Activated T-helper 1 cell treated with anti-CD3 and anti-CD28 coated beads, Interleukin-12 subunit alpha, Interleukin-12 subunit beta, Interleukin-2, Interleukin-4 antibody, amounts not matched to agents 30 ng/mL and 10 ng/mL and 1 ng/mL, durations not matched to agents 14 hours and 24 hours and 36 hours (primary cell): ENCODE measurements at places on chromosomes 7 and 10. TPM values are rescaled to one million over a fixed set of nuclear protein-coding genes. Genes with fewer than 3 reads are reported as not detected.
A peak's percentile ranks its signal among the peaks of the same experiment; 100 is the strongest.

FOXI2 gene
- not detected in 2 replicates for total RNA-seq

GRCh38 chr7:92732316-92733036 lies 103.9 kb downstream of the CDK6 start:
- H3K4me1 ChIP-seq, result peaks cover 80% of the 10 kb centered on the region
- peak overlapping the region; percentile 92 for H3K27ac ChIP-seq
- DNase-seq, result no peak
- no peaks in the 10 kb centered on the region for H3K27me3 ChIP-seq
- H3K4me3 ChIP-seq, result no peak overlapping the region

- H3K4me3 ChIP-seq, result peak overlapping the region; percentile 56
- no peak for DNase-seq
- H3K27me3 ChIP-seq, result peaks cover 32% of the 10 kb centered on the region
- peaks cover 4% of the 10 kb centered on the region for H3K4me1 ChIP-seq
- peaks cover 2% of the 10 kb centered on the region for H3K36me3 ChIP-seq
- H3K27ac ChIP-seq, result no peak overlapping the region
These were observed 731.1 kb downstream of the ZWINT start for GRCh38 chr10:55629793-55630490.

MARVELD1 gene
- 3.0 and 3.4 TPM in 2 replicates for total RNA-seq

DNA sequence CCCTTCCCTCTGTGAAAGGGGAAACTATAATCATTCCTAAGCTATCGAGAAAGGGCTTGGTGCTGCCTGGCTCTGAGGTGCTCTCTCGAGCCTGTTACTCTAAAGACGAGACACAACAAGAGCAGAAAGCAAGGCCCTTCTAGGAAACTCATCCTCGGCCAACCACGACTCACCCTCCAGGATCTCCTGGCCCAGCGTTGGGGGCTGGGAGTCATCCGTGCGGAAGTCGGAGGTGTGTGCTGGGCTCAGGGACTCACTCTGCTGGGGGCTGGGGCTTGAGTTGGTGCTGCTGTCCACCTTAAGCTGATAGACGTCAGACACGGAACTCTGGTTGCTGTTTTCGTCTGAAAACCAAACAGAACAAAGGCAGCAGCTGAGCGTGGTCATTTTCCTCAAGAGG lies 17.6 kb upstream of the BAZ1B start:
- peaks cover 5% of the 10 kb centered on the region for H3K4me1 ChIP-seq
- H3K27ac ChIP-seq, result no peak overlapping the region
- no peak overlapping the region for H3K4me3 ChIP-seq
- H3K27me3 ChIP-seq, result no peaks in the 10 kb centered on the region

DNA sequence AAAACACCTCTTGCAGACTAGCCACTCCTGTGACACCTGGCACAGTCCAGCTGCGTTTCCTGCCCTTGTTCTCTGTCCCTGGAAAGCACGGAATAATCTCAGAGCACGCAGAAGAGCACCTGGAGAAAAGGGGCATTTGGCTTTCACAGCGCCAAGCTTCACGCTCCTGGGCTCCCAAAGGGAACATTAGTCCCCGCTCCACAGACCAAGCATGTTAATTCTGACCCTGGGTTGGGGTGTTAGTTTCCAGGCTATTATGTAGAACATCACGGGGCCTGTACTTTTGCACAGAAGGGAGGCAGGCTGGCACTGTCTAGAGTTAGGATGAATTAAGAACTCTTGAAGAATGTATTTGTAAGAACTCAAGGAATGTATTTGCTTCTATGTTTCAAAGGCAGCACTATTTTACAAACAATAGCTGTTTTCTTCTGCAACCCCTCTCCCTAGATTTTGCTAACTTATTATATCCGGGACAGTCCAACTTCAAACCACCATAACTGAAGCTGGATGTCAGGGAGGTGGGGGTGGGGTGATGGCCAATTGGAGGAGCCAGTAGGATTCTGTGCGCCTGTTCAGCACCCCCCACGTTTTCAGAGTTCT lies 62.2 kb upstream of the TRIM8 start:
- DNase-seq, result no peak
- no peaks in the 10 kb centered on the region for H3K36me3 ChIP-seq
- no peak overlapping the region for H3K4me3 ChIP-seq
- H3K4me1 ChIP-seq, result peaks cover 19% of the 10 kb centered on the region

DNA sequence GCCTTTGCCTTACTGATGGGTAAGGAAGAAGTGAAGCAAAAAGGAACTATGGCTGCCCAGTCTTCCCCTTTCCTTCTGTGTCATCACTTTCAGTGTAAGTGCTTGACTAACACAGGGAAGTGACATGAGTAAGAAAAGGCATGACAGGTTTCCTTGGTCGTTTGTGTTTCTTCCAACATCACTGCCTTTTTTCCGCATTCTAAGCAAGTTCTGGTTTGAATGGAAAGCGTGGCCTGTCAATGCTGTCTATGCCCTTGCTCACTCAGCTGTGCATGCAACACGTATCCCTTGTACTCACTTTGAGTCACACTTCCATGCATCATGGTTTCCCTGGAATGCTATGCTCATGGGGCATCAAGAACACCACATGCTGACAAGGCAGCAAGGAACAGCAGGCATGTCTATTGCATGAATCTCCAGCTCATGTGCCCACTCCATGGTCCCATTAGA lies 111.8 kb downstream of the OAT start:
- H3K4me3 ChIP-seq, result no peak overlapping the region
- H3K27me3 ChIP-seq, result peaks cover 3% of the 10 kb centered on the region
- H3K4me1 ChIP-seq, result no peaks in the 10 kb centered on the region

DNA sequence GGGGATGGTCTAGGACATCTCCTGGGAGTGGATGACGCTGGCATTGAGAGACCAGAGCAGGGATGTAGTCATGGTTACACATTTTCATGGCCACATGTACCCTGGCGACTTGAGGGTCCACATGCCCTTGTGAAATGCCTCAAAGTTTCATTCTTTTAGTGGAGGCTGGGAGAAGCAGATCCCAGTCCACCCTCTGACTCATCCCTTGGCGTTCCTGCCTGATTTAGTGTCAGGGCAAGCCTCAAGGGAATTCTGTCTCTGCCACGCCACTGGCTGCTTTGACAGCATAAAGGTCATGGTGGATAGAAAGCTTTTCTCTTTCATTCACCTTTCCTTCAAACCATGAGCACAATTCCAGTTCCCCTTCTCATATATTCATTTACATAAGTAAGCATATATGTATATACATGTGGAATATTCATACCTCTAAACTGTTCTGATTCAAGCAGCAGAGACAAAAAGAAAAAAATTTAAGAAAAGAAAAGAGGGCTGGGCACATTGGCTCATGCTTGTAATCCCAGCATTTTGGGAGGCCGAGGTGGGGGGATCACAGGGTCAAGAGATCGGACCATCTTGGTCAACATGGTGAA lies 21.8 kb upstream of the KIF5B start:
- no peaks in the 10 kb centered on the region for H3K4me1 ChIP-seq
- H3K36me3 ChIP-seq, result no peaks in the 10 kb centered on the region
- peaks cover 8% of the 10 kb centered on the region for H3K27me3 ChIP-seq
- no peak overlapping the region for H3K4me3 ChIP-seq
- DNase-seq, result no peak

DNA sequence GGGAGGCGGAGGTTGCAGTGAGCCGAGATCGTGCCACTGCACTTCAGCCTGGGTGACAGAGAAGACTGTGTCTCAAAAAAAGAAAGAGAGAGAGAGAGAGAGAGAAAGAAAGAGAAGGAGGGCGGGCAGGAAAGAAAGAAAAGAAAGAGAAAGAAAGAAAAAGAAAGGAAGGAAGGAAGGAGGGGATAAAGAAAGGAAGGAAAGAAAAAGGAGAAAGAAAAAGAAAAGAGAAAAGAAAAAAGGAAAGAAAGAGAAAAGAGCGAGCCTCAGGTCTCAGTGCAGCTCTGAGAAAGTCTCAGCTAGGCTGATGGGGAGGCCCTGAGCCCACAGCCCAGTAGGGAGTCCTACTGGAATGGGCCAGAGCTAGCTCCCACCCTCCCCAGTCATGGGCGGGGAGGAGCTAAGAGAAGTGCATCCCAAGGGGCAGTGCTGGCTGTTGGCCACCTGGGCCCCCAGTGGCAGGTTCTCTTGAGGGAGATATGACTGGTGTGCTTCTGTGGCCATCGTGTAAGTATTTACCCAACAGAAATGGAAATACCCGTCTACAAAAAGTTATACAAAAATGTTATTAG lies 69.3 kb downstream of the ABRAXAS2 start:
- no peaks in the 10 kb centered on the region for H3K4me1 ChIP-seq
- no peak overlapping the region for H3K4me3 ChIP-seq
- peaks cover 3% of the 10 kb centered on the region for H3K27me3 ChIP-seq
- no peaks in the 10 kb centered on the region for H3K36me3 ChIP-seq
- no peak overlapping the region for H3K27ac ChIP-seq

DNA sequence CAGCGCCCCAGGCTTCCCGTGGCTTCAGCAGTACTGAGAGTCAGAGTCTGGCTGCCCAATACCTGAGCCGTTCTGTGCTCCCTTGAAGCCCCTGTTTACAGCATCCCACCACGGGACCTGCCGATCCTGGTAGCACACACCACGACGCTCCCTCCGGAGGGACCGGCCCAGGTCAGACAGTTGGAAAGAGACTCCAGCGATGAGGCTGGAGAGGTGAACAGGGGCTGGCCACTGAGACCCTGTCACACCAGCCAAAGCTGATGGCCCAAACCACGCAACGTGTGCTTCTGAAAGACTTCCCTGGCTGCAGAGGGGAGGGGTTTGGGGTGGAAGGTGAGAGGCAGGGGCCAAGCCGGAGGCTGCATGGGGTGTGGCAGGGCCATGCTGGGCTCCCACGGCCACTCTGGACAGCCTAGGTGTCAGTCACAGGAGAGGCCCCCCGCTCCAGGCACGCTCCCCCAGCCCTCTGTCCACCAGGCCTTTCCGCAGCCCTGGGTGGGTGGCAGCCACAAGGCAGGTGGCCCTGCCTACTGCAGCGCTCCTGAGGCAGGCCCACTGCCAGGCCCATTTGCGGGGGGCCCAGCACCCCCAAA lies 140.2 kb upstream of the CHST15 start:
- no peak for DNase-seq
- no peaks in the 10 kb centered on the region for H3K36me3 ChIP-seq
- H3K4me3 ChIP-seq, result no peak overlapping the region
- H3K27ac ChIP-seq, result no peak overlapping the region
- H3K4me1 ChIP-seq, result no peaks in the 10 kb centered on the region

LRIT1 gene
- not detected in 2 replicates for total RNA-seq

DNA sequence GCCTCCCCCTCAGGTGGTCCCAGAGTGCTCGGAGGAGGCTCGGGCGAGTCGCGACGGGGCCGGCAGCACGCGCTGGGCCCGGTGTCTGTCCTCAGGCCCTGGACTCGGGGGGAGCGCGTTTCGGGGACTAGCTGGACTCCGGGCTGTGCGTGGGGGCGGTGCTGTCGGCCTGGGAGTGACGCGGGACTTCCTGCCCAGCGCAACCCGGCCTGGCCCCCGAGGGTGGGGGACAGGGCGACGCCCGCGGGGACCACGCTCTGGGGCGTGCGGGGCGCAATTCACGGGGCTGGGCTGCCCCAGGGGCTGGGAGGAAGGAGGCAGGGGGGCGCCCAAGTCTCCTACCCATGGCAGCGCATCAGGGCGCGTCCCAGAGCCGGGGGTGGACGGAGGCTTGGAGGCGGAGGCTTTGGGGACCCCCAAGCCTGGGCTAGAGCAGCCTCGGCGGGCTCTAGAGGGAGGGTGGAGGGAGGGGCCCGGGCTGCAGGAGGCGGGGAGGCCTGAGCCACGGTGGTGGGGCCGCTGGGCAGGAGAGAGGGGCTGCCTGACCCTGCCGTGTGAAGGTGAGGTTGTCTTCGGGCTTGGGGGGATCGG lies 2.3 kb upstream of the VENTX start:
- H3K4me3 ChIP-seq, result peak overlapping the region; percentile 30
- no peaks in the 10 kb centered on the region for H3K4me1 ChIP-seq
- H3K27ac ChIP-seq, result no peak overlapping the region
- DNase-seq, result no peak

DNA sequence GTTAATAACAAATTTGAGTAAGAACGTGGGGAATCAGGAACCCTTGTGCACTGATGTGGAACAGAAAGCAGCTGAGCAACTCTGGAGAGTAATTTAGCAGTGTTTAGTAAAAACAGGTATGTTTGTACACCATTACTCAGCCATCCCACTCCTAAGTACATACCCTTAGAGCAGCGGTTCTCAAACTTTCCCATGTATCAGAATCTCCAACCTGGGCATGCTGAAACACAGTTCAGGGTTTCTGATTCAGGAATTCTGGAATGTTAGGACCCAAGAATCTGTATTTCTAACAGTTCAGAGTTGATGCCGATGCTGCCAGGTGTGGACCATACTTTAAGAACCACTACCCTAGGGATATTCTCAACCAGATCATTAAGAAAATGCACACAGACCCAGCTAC lies 5.1 kb downstream of the SGMS1 start:
- no peak overlapping the region for H3K27ac ChIP-seq
- H3K4me1 ChIP-seq, result peaks cover 48% of the 10 kb centered on the region
- peak overlapping the region; percentile 13 for H3K4me3 ChIP-seq
- no peak for DNase-seq
- peaks cover 2% of the 10 kb centered on the region for H3K27me3 ChIP-seq

JAKMIP3 gene
- total RNA-seq, result 1.1 and 1.3 TPM in 2 replicates

DOCK4 gene
- total RNA-seq, result 0.31 and 0.37 TPM in 2 replicates

- H3K4me3 ChIP-seq, result peak overlapping the region; percentile 73
- H3K4me1 ChIP-seq, result peaks cover 84% of the 10 kb centered on the region
- H3K36me3 ChIP-seq, result peaks cover 5% of the 10 kb centered on the region
- H3K27ac ChIP-seq, result peak overlapping the region; percentile 73
- peaks cover 8% of the 10 kb centered on the region for H3K27me3 ChIP-seq
- no peak for DNase-seq
These were observed 100.4 kb downstream of the CUBN start for GRCh38 chr10:17029239-17029580.

GRCh38 chr7:20030417-20030816 lies 186.8 kb downstream of the MACC1 start:
- no peak for DNase-seq
- H3K36me3 ChIP-seq, result no peaks in the 10 kb centered on the region
- H3K27me3 ChIP-seq, result peaks cover 3% of the 10 kb centered on the region
- H3K4me1 ChIP-seq, result no peaks in the 10 kb centered on the region
- no peak overlapping the region for H3K27ac ChIP-seq

SH2D4B gene
- total RNA-seq, result 0.18 and 0.20 TPM in 2 replicates

DNA sequence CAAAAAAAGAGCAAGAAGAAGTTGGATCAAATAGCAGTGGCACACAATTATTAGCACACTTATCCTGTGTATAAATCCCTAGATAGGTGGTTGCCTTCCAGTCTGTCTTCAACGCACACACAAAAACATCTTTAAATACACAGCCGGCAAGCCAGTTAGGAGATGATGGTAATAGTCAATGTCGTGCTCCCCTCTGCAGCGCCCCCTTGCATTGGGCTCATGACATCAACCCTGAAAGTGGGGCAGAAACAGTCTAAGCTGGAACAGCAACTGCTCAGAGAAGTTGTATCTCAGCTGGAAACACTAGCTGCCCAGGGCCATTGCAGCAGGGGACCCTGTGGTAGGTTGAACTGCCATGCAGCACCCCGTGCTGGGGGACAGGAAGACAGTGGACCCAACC lies 179.5 kb upstream of the YAE1 start:
- no peaks in the 10 kb centered on the region for H3K36me3 ChIP-seq
- DNase-seq, result no peak
- H3K27me3 ChIP-seq, result peaks cover 8% of the 10 kb centered on the region
- H3K4me1 ChIP-seq, result no peaks in the 10 kb centered on the region
- no peak overlapping the region for H3K4me3 ChIP-seq
